Suppressor macrophage (primary cell): ENCODE measurements at places on chromosomes 16 and 17.

GRCh38 chr16:15493466-15494180 is 59.2 kb downstream of the BMERB1 start:
- DNase-seq: peak; percentile 20

- no peak for DNase-seq
These were observed 5.1 kb downstream of the FAAP100 start for GRCh38 chr17:81546906-81547613.

GRCh38 chr17:39205112-39205526 is 5.0 kb downstream of the RPL19 start:
- no peak for DNase-seq

- DNase-seq: no peak
These were observed 250.6 kb upstream of the ZFHX3 start for GRCh38 chr16:73298562-73298961.

DNA sequence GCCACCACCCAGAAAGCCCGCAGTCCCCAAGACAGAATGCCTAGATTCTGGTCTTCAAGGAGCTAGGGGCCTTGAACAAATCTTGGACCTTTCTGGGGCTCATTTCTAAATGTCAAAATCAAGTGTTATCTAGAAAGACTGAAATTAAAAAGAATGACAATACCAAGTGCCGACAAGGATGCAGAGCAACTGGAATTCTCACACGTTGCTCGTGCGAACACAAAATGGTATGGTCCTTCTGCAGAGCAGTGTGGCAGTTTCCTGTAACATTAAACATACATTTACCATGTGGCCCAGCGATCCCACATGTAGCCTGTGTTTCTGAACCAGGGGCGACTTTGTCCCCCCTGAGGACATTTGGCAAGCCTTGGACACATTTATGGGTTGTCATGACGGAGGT is 137.9 kb downstream of the GAS7 start:
- no peak for DNase-seq

GRCh38 chr17:4425398-4425797 is 8.3 kb upstream of the SPNS3 start:
- DNase-seq: no peak

- no peak for DNase-seq
These were observed 452.1 kb downstream of the WWOX start for GRCh38 chr16:78551487-78552085.

- DNase-seq: no peak
These were observed 172.0 kb downstream of the CYB561 start for GRCh38 chr17:63274146-63274545.

DNA sequence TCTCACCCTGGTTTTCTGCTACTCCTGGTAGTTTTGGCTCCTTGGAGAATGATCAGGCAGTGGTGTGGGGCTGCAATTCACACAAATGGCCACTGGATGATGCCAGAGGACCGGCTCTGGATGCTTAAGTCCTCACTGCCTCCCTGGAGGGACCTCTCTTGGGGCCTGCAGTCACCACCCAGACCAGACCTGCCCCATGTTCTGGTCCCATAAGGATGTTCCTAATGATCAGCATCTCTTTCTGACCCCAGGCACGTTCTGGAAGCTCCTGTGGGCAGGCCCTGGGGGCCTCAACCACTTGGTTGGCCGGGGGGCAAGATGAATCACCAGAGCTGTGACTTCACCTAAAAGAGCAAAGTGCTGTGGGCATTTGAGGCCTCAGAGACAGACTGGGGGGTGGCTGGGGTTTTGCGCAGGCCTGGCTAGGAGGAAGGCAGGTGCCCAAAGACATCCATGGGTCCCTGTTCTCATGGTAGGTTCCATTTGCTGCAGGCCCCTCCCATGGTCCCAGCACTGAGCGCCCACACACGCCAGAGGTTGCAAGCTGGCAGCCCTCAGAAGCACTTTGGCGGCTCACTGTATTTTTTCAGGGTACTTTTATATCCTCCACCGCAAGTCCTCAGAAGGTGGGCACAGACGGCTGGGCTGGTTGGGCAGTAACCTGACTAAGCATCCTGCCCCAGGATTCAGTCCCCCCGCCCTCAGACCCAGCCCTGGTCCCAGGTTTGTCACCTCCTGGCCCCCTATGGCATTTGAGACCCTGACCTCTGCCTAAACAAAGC is 53.2 kb downstream of the NT5M start:
- peak; percentile 87 for DNase-seq

DNA sequence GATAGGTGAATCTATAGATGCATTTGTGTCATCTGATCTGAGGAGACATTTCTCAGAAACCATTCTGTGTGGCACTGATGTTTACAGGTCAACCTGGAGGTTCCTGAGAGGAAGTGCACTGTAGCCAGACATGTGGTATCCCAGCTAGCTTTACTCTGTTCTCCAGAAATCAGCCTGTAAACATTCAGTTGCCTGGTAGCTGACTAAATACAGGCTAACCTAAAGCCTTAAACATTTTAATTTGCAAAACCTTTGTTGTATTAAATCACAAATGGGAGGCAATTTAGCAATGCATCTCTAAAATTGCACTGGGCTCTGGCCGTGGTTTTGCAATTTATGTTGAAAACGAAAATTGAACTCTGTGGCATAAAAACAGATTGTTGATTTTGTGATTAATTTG is 207.6 kb downstream of the FTO start:
- DNase-seq: no peak

- no peak for DNase-seq
These were observed 24.3 kb upstream of the ZFPM1 start for GRCh38 chr16:88428616-88429386.

DNA sequence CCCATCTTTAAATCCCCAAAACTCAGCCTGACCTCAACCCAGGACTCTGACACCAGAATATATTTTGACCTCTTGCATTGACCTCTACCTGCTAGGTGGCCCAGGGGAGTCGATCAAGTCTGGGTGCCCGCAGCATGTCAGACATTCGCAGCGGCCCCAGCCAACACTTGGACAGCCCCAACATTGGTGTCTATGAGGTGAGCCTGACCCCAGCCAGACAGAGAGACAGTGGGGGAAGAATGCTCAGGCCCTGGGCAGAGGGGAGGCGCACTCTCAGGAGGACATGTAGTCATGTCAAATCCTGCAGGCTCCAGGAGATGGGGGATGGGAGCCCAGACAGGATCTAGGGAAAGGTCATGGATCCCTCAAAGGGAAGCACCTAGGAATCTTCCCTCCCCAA is 5.4 kb downstream of the GUCY2D start:
- no peak for DNase-seq

- no peak for DNase-seq
These were observed 32.4 kb upstream of the ENPP7 start for GRCh38 chr17:79698146-79698846.

DNA sequence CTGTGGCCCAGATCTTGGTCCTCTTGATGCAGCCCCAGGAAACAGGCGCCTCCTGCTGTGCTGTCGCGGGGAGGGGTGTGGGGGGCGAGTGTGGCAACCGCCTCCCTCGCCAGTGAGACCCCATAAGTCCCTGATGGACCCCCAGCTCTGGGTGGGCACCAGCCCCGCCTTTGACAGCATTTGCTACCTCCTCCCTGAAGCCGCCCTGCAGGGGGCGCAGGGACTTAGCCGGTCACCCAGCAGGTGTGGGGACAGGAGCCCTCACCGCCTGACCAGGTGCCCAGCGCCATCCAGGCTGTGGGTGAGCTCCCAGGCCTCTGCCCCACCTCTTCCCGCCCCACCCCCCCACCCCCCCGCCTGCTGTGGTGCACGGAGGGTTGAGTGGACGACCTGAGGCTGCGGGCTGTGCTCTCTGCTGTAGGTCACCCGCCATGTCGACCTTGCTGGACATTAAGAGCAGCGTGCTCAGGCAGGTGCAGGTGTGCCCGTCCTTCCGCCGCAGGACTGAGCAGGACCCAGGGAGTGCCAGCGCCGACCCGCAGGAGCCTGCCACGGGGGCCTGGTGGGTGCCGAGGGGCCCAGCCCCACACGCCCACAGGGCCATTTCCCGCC is 4.8 kb downstream of the BAIAP3 start:
- peak; percentile 38 for DNase-seq

GRCh38 chr17:64358261-64358788 is 32.3 kb downstream of the PECAM1 start:
- DNase-seq: no peak

DNA sequence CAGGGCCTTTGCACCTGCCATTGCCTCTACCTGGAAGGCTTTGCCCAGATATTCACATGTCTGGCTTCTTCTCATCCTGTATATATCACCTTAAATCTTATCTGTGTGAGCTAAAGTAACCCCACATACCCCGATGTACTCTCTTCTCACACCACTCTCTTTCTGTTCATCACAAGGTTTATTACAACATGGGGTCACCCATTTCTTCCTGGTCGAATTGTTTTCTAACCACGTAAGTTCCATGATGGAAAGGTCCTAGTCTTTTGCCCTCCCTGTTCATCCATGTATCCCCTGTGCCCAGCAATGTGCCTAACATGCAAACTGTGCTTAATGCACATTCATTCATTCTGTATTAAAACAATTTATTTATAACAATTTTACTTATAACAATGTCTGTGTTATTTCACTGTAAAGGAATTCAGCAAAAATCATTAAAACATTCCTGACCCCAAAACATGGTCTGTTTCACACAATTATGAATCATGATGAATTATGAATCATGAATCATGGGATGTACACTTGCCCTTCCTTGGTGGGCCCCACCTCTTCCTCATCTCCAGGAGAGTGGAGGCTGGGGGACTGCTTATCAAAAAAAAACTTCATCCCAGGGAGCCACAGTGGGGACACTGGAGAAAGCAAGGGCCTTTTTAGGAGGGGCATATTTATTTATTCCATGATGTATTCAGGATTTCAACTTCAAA is 336.4 kb downstream of the GRIN2A start:
- DNase-seq: no peak

DNA sequence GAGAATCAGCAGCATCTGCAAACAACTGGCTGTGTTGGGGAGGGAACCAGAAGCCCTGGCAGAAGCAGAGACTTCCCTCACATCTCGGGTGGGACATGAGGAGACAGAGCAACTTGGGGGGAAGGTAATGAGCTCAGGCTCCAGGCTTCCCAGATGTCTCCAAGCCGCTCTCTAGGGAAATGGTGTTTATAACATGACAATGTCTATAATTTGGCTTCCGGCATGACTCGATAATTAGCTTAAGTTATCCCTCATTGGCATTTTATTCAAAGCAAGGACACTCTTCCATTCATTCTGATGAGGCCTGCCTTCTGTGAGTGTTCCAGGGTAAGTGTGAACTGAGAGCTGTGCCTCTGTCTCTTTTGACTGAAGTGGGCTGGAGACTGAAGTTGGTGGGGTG is 14.7 kb upstream of the MLLT6 start:
- no peak for DNase-seq

- peak; percentile 30 for DNase-seq
These were observed 2.7 kb upstream of the DHRS7B start for GRCh38 chr17:21124086-21124485.

- DNase-seq: peak; percentile 96
These were observed 46.1 kb downstream of the ABCA8 start for GRCh38 chr17:68909066-68909465.

DNA sequence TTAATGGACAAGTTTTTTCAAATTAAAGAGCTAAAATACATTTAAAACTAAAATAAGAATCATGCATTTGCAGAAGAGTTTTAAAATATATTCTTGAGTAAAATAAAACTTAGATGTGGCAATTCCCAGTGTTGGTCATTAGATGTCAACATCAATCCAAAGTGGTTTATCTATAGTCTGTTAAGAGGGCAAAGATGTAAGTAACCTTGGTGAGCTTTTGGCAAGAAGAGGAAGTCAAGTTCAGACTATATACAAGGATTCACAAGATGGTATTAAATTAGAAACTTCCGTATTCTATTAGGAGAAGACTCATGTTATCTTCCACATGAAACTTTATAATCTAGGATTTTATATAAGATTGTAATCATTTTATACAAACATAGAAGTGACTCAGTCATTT is 73.1 kb downstream of the CEP95 start:
- peak; percentile 50 for DNase-seq

- DNase-seq: no peak
These were observed 140.3 kb upstream of the ERCC4 start for GRCh38 chr16:13779676-13780075.

GRCh38 chr16:10494343-10495030 is 85.9 kb downstream of the EMP2 start:
- DNase-seq: no peak

DNA sequence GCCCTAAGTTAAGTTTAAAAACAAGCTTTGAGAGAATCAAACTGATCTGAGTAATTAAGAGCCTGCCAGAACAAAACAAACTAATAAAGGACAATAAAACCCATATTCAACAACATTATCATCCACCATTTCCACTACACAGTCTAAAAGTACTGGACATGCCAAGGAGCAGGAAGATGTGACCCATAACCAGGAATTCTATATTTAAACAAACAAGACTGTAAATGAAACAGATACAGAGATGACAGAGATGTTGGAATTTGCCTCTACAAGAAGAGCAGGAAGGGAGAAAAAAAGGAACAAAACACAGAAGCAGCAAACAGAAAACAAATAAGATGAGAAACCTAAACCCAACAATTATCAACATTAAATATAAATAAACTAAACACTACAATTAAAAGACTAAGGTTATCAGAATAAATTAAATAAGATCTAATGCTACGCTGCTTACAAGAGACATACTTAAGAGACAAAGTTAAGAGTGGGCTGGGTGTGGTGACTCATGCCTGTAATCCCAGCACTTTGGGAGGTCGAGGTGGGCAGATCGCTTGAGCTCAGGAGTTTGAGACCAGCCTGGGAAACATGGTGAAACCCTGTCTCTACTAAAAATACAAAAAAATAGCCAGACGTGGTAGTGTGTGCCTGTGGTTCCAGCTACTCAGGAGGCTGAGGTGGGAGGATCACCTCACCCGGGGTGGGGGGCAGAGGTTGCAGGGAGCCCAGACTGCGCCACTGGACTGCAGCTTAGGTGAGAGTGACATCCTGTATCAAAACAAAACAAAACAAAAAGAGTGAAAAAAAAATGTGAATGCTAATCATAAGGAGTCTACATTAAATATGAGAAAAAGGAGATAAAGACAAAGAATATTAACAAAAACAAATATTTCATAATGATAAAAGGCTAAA is 50.6 kb downstream of the CREBBP start:
- no peak for DNase-seq

DNA sequence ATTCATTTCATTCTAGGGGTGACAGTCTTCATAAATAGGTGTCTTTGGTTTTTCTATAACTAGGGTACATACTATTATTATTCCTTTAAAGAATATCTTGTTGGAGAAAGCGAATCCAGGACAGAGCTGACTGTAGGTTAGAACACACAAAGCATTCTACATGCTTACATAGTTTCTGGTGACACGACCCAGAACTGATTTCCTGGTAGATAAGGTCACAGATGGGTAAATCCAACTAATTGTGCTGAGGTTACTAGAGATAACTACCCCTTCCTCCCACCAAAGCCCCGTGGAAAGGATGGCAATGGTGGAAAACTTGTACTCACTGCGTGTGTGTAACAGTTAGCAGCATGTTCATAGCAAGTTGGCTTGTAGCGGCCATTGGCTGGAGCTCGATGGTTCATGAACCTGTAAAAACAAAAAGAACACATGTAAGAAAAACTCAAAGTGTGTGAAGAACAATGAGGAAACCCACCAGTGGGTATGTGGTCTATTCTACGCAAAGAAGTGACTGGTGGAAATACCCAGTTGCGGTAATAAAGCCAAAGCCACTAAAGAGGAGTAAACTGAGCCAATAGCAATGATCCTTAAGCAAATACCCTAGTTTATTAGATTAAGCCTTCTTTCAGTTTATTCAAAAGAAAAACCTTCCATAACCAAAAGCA is 7.7 kb downstream of the MMD start:
- no peak for DNase-seq
